ENCODE measurements at places on chromosomes 5 and 9.

DNA sequence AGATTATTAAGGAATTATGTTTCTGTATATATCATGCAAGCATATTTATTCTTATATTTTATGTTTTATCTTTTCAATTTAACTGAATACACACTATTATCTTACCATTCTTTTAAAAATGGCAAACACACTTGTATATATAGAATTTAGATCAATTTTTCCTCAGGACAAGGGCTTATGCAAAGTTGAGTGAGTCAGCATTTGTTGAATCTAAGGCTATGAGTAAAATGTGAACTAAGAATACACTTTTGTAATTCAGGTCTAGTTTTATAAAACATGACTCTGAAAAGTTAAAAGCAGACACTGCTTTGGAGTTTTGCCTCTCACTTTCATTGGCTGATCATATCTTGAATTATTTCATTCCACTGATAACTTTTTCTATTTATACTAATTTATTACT is 127.8 kb downstream of the FOCAD start:
- DNase-seq: no peak

- DNase-seq: no peak
Observed at GRCh38 chr9:127102788-127103187, 19.6 kb downstream of the ANGPTL2 start.

DNA sequence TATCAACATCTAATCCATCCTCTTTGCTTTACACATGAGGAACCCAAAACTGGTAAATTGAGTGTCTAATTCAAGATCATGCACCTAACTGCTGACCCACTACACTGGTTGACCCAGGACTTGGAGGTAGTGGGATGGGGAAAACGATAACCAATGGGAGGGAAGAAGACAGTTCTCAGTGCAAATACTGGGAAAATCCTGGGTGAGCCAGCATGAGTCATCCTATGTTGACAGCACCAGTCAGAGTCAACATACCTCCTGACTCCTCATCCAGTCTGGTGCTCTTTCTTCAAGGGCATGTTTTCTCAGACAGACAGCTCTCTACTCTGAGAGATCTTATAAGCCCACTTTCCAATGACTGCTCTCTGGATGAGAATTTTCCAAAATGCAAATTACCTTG is 232.8 kb upstream of the PTGER4 start:
- DNase-seq: no peak

DNA sequence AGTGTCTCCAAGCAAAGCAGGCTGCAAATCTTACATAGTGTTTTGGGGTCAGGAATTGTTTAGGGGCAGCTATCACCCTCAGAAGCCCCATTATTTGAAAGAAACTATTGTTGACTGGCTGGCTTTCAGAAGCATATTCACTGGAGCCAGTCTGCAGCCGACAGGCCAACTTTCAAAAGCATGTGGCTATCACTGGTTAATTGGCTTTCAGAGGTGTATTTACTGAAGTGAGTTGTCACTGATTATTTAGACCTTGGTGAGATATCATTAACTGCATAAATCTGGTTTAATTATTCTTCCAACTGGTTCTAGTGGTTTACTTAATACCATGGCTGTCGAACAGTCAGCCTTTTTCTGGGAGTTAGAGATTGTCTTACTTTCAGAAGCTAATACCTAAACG is 247.0 kb downstream of the CWC27 start:
- DNase-seq: no peak

GRCh38 chr9:136042541-136042940 is 52.5 kb downstream of the NACC2 start:
- no peak for DNase-seq

GRCh38 chr5:121628783-121629182 is 222.9 kb upstream of the FTMT start:
- no peak for DNase-seq

DNA sequence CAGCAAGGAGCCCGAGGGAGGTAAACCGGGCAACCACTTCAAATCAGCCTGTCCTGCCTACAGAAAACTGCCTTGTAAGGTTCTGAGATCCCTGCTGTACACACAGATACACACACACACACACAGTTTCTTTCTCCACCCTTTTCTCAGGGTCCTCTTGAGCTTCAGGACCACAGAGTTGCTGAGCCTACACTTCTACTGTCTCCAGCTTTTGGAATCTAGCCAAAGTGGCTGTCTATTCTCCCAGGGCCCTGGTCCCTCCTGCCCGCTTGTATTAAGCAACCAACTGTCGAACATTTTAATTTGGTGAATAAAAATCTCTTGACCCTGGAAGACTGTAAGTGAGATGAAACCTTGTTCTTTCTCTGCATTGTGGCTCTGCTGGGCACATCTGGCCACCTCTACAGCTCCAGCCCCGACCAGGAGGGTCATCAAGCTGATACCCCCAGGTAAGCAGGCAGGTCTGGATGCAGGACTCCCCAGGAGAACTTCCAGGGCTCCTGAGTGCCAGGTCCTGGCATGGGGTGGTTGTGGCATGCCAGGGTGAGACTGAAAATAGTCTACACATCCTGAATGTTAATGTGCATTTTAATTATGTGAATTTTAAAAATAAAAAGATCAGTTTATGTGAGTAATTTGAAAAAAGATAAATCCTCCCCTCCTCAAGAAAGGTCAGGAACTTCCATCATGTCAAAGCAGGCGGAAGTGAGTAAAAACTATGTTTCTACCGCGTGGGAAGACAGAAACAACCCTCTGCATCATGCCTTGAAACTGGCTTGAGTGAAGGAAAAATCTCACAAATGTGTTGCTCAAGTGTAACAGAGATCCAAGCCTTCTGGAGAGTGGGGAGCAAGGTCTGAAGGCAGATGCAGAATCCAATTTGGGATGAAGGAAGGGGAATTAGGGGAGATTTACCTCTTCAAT is 15.0 kb upstream of the S1PR3 start:
- DNase-seq: no peak

GRCh38 chr9:73539881-73540390 is 388.3 kb downstream of the ANXA1 start:
- no peak for DNase-seq

- DNase-seq: no peak
Observed at GRCh38 chr5:82341325-82341724, 63.2 kb upstream of the RPS23 start.

DNA sequence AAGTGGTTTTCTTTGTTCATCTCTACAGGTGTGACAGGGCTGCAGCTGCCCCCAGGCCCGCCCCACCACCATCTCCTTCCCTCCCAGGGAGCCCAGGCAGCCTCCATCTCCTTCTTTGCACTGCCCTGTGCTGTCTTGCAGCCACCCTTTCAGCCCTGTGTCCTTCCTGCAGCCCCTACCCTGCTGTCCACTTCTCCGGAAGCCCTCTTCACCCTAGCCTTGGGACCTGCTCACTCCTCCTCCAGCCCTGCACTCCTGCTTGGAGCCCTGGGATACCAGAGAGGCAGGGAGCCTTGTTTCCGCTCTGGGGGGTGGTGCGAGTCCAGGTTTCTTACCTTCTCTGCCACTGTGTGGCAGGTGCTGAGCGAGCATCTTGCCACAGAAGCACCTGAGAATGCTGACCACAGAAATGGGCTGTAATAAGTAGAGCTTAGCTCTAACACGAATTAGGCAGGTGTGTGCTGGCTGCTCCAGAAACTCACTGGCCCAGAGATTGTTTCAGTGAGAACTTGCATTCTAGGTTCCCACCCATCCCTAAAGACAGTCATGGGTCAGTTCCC is 51.3 kb upstream of the GADD45G start:
- no peak for DNase-seq

- no peak for DNase-seq
Observed at GRCh38 chr5:155953335-155953734, 373.6 kb upstream of the SGCD start.

GRCh38 chr9:137369911-137370764 is 52.8 kb downstream of the EXD3 start:
- peak; percentile 11 for DNase-seq

DNA sequence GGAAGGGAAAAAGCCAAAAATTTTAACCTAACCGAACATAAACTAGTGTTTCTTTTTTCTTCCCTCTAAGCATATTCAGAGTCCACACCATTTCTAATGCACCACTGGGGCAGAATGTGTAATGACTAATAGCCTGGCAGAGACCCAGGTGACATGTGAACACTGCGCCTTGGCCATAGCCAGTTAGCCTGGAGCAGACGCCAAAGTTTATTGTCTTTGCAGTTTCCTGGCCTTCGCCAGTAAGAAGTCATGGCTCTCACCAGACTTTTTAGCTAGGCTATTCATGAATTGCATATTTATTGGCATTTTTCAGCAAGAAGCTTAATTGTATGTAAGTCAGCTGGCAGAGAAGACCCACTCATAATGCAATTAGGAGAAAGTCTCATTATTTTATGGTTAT is 182.8 kb upstream of the SLC27A6 start:
- no peak for DNase-seq

DNA sequence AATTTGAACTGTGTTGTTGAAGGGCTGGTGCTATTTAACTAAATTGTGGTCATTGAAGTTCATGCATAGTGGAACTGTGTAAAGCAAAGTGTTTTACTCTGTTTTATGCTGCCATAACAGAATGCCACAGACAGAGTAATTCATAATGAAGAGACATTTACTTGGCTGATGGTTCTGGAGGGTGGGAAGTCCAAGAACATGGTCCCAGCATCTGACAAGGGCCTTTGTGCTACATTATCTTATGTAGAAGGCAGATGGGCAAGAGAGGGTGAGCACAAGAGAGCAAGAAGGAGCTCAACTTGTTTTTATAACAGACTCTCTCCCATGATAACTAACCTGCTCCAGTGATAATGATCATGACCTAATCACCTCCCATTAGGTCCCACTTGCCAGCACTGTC is 101.9 kb upstream of the NR3C1 start:
- DNase-seq: no peak

- DNase-seq: no peak
Observed at GRCh38 chr5:2529371-2530092, 221.9 kb downstream of the IRX2 start.

DNA sequence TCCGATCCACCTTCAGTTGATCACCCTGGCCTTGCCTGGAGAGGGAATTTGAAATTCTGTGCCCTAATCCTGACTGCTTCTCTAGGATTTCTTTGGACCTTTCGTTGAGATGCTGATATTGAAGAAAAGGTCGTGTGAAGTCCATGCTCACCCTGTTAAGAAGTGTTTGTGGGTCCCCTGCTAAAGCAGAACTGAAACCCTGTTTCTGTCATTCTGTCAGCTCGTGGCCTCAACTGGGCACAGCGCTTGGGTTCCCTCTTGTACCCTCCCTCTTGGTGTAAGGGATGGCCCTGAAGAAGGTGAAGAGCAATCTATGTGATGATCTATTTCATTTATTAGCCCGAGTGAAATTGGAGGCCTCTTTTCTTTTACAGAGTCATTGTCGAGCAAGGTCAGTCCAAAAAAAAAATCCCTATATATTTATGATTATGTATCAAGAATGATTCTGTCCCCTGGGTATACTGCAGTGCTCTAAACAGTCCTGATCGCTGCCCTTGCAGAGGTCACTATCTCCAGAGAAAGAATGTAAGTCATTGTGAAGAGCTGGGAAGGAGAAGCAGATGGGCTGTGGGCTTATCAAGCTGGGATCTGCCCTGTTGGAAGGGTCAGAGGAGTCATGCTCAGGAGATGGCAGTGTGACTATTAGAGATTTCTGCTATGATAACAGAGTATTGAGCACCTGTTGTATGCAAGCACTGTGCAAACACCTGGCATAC is 56.1 kb downstream of the WWC1 start:
- DNase-seq: no peak

- no peak for DNase-seq
Observed at GRCh38 chr9:130124085-130124860, 47.9 kb upstream of the NCS1 start.

- no peak for DNase-seq
Observed at GRCh38 chr9:128104171-128104618, 23.3 kb downstream of the PTGES2 start.

- no peak for DNase-seq
Observed at GRCh38 chr5:121152411-121152810, 688.3 kb downstream of the PRR16 start.

- DNase-seq: peak; percentile 39
Observed at GRCh38 chr9:19174127-19174912, 47.0 kb upstream of the PLIN2 start.

- DNase-seq: no peak
Observed at GRCh38 chr5:161369022-161369421, 177.5 kb downstream of the GABRB2 start.

GRCh38 chr5:74895906-74896305 is 29.7 kb upstream of the FAM169A start:
- no peak for DNase-seq

DNA sequence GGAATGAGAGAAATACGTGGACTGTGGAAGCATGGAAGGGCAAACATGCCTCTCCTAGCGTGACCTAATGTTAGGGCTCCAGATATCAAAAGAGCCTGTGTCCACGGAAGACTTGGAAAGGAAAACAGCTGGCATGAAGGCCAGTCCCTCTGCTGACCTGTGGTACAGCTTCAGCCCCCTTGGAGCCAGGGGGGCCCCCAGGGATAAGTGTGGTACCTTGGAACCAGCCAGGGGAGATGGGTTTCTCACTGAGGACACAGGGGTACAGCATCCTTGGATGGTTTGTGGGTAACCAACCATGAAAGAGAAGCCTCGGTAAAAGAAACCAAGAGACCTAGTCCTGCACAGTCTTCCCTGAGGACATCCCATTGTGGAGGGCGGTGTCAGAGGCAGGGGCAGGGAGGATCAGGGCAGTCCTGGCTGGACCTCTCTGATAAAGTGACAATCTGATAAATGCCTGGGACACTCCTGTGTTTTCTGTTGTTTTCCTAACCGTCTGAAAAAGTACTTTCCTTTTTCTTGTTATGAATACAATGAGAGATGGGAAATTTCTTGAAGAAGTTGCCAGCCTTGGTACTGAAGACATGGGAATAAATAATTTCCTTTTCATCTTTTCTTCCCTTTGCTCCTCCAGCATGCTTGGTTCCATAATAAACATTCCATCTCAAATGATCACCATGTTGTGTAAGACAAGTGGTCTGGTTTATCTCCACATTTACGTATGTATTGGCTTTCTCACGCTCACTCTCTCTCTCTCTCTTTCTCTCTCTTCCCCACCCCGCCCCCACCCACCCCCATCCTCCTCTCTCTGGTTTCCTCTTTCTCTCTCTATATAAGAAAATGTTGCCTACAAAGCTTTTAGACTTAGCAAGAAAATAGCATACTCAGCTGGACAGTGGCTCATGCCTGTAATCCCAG is 102.1 kb downstream of the SUSD1 start:
- no peak for DNase-seq

- DNase-seq: peak; percentile 80
Observed at GRCh38 chr9:127313042-127313560, 48.5 kb downstream of the GARNL3 start.

DNA sequence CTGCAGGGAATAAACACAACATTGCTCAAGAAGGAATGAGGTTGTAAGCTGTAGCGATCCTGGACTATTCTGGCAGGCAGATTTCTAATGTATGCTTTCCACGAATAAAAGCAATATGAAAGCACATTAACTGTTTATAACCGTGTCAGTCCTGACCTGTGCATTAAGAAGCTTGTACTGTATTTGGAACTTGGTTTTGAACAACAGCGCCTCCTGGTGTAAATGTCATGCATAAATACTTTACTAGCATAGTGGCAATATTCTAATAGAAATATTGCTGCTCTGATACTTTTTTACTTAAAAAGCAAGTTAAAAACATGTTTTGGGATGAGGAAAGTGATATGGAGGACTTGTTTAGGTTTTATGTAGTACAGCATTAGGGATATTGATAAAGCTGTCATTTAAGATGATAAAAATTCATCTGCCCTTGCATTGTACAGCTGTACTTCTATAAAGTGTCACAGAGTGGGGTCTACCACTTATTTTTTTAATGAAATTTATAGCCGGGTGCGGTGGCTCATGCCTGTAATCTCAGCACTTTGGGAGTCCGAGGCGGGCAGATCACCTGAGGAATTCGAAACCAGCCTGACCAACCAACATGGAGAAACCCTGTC is 70.7 kb upstream of the GNE start:
- peak; percentile 55 for DNase-seq

All from WERI-Rb-1 (cell line).